ENCODE measurements at places on chromosomes 4 and X.

- DNase-seq, result no peak
These were observed 72.1 kb downstream of the ARHGEF38 start for GRCh38 chr4:105624530-105624929.

- DNase-seq, result no peak
These were observed 20.5 kb downstream of the AMTN start for GRCh38 chr4:70538869-70539268.

DNA sequence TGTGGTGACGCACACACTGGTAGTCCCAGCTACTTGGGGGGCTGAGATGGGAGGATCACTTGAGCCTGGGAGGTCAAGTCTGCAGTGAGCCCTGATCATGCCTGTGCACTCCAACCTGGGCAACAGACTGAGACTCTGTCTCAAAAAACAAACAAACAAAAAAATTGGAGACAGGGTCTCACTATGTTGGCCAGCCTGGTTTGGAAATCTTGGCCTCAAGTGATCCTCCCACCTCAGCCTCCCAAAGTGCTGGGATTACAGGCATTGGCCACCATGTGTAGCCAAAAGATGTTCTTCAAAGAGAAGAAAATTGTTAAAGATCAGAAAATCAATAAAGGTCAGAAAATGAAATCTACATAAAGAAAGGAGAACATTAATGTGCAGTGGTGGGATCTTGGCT is 41.7 kb upstream of the ABCG2 start:
- no peak for DNase-seq

- no peak for DNase-seq
These were observed 173.5 kb downstream of the DCLK2 start for GRCh38 chr4:150251752-150252190.

GRCh38 chr4:123209436-123209835 is 187.2 kb upstream of the SPRY1 start:
- no peak for DNase-seq

DNA sequence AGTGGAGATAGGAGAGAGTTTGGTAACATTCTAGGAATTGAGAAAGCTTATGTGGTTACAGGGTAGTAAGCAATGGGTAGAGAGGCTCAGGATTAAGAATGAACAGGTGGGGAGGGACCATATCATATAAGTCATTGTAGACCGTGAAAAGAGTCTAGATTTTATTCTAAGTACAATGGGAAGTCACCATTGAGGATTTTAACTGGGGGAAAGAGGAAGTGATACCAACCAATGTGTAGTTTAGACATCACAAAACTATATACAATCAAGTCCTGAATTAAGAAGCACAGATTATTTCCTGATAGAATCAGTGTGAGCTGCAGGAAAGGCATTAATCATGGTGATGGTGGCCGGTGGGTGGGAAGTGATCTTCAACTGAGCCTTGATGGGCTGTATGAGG is 178.3 kb upstream of the ZIC3 start:
- DNase-seq, result no peak

- DNase-seq, result no peak
These were observed 598.1 kb upstream of the MAGEB2 start for GRCh38 chrX:29617276-29617675.

- DNase-seq, result no peak
These were observed 78.6 kb downstream of the CAMK2D start for GRCh38 chr4:113682730-113683537.

DNA sequence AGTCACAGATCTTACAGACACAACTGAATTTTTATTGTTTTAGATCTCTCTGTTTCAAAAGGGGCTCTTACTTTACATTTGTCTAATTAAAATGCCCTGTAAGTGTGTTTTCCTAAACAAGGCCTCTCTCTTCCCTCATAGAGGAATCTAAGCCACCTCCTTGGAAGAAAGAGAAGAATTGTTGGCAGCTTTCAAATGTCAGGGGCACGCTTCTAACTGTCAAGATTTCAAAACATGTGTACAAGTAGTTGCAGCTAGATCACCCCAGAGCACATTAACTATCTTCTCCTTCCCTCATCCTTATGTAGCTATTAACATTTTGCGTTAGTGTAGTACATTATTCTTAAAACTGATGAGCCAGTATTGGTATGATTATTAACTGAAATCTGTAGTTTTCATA is 266.5 kb upstream of the BOD1L1 start:
- no peak for DNase-seq

GRCh38 chr4:174318829-174319764 is 35.4 kb downstream of the CEP44 start:
- DNase-seq, result no peak

DNA sequence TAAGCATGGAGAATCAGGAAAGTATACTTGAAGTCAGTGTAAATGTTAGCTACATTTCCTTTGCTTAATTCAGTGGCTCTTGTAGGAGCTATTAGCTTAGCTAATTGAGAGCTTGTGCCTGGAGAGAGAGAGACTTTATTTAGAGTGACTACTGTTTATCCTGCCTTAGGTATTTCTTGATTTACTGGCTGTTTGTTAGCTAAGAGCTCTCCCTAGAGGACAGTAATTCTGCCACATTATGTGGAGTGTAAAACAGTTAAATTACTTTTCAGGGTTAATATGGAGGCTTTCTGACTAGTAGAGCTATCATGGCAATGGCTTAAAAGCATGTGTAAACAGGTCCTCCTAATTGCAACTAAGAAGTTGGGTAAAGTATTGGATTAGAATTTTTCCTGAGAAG is 306.5 kb upstream of the TECRL start:
- DNase-seq, result no peak

GRCh38 chr4:112502871-112503270 is 13.1 kb downstream of the NEUROG2 start:
- DNase-seq, result no peak

DNA sequence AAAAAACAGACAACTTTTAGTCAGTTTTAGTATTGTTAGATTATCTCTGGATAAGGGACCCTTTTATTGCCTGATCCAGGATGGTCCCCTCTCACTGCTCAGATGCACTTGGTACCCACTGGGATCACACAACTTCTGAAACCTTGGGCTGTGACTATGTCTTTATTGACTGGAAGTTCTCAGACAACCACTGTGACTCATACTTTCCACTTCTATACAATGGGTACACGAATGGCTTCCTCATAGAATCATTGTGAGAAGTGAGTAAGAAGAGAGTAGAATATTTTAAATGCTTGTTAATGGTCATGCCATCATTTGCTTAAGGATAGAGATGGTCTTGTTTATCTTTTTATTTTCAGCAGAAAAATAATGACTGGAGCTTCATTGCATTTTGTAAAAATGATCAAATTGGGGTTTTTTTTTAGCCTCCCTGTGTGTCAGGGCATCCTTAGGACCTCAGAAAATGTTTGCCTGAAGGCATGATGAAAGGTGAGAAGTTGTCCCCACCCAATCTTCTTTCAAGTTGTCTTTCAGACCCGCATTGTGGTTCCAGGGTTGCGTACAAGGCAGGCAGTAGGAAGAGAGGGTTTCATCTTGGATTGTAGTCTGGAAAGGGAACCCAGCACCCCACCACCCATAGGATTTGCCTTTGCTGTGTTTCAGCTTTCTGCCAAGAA is 115.1 kb downstream of the CPEB2 start:
- DNase-seq, result no peak

DNA sequence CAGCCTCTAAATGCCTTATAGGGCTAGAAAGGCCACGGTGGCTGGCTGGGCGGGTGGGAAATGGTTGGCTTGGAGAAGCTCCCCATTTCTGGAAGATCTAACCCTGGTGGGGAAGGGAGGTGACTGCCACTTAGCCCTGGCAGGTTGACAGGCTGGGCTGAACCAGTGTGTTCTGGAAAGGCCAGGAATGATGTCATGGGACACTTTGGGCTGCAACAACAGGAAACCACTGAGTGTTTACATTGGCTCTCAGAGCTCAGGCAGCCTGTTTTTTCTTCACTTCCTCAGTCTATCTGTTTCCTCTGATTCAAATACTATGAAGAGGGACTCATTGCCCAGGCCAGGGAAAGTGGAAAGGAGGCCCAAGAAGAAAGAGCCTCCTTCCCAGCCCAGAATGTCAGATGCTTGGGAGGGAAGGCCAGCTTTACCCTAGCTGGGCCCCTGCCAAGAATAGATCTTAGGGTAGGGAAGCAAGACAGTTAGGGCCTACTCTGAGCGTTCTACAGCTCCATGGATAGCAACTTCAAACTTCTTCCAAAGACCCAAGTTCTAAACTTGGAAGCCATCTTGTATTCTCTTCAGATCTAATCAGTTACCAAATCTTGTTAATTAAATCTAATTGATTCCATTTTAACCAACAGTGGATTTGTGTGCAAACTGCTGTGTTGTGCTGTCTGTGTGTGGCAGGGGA is 65.8 kb upstream of the MSN start:
- no peak for DNase-seq

DNA sequence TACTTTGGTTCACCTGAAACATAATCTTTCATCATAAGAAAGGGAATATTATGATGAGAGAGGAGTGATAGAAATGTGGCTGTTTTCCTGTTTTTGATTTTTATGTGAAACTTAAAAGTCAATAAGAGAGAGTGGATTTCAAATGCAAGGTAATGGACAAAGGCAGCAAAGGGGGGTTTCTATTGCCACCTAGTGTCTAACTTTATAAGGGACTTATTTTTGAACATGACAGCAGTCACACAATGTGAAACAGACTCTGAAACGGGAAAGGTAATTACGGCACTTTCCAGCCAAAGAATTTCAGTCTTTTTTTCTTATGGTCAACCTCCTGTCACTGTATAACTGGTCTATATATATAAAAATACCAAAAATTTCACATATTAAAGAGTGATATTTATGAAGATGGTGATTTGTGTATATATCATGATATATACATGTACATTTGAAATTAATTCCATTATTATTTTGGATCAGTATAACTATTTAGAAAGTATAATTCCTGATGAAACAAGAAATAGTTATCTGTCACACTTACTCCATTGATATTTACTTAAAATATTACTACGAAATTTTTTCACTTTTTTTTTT is 127.1 kb downstream of the FBXO8 start:
- no peak for DNase-seq

GRCh38 chr4:37928426-37929416 is 31.5 kb upstream of the PTTG2 start:
- DNase-seq, result no peak

- no peak for DNase-seq
These were observed 212.0 kb upstream of the AFF2 start for GRCh38 chrX:148288451-148288850.

DNA sequence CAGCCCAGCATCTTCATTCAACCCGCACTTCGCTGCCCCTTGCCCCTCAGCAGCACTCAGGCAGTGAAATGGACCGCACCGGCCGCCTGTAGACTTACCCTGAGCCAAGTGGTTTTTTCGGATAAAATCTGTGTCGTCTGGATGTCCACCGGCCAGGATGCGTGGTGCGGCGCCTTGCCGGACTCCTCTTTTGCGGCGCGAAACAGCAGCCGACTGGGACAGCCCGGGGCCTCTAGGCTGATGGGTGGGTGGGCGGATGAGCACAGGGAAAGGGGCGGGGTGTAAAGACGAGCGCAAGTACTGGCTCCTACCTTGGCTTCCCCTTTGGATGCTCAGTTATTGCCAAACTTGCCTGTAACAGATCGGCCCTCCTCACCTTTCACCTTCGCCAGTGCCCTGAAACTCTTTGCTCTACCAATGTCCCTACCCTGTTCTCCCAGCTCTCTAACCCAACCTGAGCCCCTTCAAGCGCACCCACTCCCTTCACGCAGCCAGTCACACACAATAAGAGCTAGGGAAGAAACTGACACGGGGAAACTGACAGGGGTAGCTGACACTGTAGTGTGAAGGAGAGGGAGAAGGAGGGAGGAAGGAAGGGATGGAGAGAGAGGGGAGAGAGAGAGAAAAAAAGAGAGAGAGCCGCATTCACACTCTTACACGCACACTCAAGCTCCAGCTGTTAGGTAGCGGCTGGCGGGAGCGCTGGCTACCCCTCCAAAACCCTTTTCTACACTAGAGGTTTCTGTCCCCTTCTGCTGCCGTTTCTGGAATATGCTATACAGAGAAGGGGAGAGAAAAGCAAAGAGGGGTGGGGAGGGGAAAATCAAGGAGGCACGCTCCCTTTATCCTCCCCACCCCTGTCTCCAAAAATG is 559 bp downstream of the TRPC5 start:
- no peak for DNase-seq

DNA sequence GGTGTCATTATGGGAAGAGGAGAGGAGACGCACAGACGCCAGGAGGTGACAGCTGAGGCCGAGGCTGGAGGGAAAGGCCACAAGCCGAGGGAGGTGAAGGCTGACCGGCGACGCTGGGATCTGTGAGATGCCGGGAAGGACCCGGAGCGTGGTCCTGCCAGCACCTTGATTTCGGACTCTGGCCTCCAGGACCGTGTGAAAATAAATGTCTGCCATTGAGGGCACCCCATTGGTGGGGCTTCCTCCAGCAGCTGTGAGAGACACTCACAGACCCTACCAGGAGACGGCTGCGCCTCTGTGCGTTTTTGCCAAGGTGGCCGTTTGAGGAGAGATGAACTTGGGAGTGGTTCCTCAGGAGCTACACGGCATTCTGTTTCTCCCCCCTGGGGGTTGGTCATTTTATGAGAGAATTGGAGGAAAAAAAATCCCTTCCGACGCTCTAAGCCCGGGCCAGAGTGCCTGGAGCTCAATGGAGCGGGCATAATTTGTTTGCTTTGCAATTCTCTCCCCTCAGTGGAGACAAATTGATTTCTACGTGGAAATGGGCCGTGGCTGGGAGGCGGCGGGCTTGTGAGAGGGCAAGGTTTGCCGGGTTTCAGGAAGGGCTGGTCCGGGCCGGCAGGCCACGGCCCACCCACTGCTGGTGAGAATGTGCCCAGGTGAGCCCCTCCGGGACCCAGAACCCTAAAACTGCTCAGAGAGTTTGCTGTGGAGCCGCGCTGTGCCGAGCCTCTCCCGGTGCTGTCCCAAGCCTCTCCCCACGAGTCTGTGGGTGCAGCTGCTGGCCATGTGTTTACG is 53.9 kb downstream of the CPZ start:
- DNase-seq, result no peak

- no peak for DNase-seq
These were observed 17.9 kb downstream of the UBE2K start for GRCh38 chr4:39715788-39716187.

- DNase-seq, result no peak
These were observed 1.8 kb upstream of the PPEF2 start for GRCh38 chr4:75904076-75904475.

- no peak for DNase-seq
These were observed 127.9 kb downstream of the ZNF330 start for GRCh38 chr4:141348573-141348972.

DNA sequence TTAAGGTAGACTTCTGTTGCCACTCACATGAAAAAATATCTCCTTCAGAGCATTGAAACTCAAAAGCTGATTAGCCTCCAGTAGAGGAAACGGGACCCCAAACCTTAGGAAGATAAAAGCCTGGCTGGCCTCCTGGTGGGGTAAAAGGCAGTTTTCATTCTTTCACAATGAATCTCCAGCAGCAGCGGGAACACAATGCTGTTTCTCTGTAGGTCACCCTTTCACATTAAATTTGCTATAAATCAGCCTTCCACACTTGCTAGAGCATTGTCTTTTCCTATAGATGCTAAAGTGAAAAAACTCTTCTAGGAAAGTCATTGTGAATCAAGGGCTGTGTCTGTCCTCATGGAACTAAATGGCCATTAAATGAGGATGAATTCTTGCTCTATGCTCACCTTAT is 207.3 kb upstream of the MAGEB2 start:
- DNase-seq, result no peak

All from AG04449 (cell line).